ENCODE measurements at places on chromosomes 12 and 14.
A peak's percentile ranks its signal among the peaks of the same experiment; 100 is the strongest.

DNA sequence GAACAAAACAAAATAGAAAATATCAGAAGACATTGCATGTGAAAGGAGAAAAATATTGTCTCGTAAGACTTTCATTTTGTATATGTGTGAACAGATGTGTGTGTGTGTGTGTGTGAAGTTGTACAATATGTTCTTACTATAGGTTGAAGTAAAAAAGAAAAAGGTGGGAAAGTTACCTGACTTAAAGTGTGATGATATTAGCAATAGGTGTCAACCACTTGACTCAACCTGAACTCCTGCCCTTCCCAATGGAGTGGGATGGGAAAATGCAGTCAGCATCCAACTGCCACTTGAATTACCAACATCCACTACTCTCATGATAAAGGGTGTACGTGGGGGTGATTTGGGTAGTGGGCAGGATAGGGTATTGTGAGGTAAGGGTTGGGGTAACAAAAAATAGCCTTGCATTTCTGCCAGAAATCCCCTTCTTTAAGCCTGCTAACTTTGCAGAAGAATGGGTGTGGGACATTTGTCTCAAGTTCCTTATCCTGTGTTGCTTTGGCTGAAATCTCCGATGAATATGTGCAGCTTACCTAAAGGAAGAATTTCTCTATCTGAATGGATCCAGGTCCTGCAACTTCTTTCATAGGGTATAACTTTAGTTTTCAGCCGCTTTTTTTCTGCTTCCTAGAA lies 181.6 kb downstream of the CHST11 start:
- DNase-seq, result no peak

DNA sequence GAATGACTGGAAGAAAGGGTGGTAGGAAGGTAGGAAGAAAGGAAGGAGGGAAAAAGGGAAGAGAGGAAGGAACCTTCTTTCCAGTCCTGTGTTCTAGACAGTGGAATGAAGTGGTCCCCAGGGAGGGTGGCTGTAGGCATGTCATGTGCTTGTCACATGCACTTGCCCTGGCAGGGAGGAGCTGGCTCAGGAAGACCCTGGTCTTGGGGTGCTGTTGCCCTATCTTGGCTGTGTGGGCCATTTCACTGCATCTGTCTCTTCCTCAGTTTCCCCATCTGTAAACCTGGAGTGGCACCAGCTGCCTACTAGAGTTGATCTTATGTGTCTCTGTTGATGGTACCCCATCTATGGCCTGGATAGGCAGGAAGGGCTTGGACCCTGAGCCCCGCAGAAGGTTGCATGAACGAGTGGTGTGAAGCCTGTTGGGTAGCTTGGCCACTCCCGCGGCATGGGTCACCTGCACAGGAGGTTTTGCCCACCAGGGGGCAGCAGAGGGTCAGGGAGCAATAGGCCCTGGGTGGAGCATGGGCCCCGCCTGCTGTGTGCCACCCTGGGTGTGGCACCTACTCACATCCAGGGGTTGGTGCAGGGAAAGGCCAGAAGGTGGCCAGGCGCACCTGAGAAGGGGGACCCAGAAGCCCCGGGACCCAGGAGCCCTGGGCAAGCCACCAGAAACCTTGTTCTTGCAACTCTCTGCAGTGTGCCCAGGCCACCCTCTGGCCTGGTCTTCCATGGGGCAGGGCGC lies 25.1 kb downstream of the MEG3 start:
- DNase-seq, result peak; percentile 65

DNA sequence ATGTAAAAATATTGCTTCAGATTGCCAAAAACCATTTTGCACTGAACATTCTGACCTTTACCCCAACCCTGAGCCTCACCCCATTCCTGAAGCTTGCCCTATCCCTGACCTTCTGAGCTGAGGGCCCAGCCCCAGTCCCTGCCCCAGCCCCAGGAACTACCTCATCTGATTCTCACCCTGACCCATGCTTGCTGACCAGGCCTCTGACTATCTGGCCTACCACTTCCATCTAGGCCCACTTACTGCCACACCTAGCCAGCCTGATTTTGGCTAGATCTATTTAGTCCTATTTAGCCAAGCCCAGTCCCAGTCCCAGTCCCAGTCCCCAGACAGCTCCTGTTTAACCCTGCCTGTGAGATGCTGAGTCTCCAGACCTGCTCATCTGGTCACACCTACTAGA lies 33.6 kb downstream of the OR10P1 start:
- DNase-seq, result no peak

DNA sequence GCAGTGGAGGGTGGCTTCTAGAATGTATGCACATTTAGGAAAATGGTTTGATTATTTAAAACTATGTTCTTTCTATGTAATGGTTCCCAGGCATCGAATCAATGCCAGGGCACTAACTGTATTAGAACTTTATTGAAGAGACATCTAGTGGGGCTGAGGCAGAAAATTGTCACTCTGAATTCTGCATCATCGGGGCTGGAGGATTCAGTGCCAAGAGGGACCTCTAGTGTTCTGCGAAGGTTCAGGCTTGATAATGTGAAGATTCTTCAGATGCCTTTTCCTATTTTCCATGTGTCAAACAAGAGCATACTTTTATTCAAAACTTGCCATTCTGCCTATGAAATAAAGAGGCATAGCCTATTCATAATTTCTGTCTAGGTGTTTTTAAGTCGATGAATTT lies 146.3 kb downstream of the CAND1 start:
- DNase-seq, result peak; percentile 28

- DNase-seq, result no peak
Observed at GRCh38 chr12:38102197-38102596, 214.4 kb upstream of the ALG10B start.

DNA sequence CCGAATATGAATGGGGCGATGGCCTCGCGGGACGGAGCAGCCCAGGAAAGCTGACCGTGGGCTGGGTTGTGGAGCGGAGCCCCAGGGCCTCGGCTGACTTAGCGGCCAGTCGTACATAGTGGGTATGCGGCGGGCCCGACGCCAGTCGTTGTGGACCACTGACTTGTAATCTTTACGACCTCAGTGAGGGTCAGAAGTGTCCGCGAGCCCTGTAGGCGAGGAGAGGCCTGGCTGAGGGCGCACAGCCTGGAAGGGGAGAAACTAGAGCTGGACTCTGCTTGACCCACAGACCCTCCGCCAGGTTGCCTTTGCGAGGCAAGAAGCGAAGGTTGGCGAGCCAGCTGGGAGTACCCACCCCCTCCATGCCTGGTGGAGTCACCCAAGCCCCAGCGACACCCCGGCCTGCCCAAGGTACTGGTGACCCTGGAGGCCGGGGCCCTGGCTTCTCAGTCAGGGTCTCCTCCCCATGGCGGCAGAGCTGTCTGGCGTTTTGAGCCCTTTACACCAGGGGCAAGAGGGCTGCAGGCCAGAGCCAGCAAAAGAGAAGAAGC lies 15.6 kb upstream of the DYNC1H1 start:
- no peak for DNase-seq

- DNase-seq, result no peak
Observed at GRCh38 chr14:76136476-76137110, 15.1 kb upstream of the GPATCH2L start.

GRCh38 chr14:55902241-55902640 lies 216.0 kb upstream of the PELI2 start:
- DNase-seq, result no peak

GRCh38 chr14:65815127-65815526 lies 402.6 kb downstream of the FUT8 start:
- DNase-seq, result no peak

- peak; percentile 62 for DNase-seq
Observed at GRCh38 chr12:15863984-15864383, 18.2 kb upstream of the STRAP start.

DNA sequence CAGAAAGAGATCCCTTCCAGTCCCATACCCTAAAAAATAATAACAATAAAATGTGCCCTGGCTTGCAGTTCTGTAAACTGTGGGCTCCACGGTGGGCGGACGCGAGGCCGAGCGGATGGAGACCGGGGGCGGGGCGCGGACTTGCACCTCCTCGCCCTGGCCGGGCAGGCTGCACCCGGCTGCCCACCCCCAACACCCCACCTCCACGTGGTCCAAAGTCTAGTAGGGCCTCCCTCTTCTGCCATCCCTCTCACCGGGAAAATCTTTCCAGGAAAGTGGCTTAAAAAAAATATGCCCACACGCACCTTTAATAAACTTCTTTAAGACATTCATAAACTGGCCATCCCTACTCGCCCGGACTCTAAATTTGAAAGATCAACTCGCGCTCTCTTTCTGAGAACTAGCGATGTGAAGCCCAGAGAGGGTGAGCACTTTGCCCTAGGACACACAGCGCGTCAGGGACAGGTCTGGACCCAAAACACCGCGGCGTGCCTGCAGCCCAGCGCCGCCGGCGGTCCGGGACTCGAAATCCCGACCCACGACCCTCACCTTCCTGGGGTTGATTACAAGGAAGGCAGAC lies 1.9 kb upstream of the BCL11B start:
- no peak for DNase-seq

- peak; percentile 58 for DNase-seq
Observed at GRCh38 chr14:52175982-52176502, 91.5 kb upstream of the PTGDR start.

GRCh38 chr14:105069871-105070759 lies 4.9 kb upstream of the GPR132 start:
- peak; percentile 96 for DNase-seq

GRCh38 chr12:13196130-13196921 lies at the start of gene EMP1:
TSS of gene EMP1 (plus strand) at chr12:13196726. CDS start at chr12:13211511, 14,785 bp downstream.
- peak; percentile 68 for DNase-seq

DNA sequence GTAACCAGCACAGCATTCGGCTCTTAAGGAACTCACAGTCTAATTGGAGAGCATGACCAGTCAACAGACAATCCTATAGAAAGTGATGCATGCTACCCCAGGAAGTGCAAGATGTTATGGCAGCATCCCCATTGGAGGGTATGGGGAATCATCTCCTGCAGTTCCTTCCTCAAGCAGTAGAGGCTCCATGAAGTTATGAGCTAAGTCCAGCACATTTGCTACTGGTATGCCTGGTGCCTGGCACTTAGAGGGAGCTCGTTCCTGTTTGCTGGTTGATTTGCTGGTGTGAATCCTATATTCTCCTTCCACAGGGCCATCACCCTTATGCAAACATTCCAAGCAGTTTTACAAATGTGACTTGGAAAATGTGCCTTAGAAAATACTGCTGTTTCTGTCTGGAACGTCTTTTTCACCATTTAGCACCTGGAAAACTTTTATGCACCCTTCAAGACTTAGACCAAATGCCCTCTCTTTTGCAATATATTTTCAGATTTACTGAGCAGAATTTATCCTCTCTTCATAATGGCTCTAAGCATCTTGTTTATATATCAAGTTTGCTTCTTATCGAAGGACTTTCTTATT lies 136.1 kb upstream of the WSCD2 start:
- peak; percentile 59 for DNase-seq

All from GM12865 (cell line).